ENCODE measurements at places on chromosomes 3 and 15. TPM values are rescaled to one million over a fixed set of nuclear protein-coding genes. Genes with fewer than 3 reads are reported as not detected.
A peak's percentile ranks its signal among the peaks of the same experiment; 100 is the strongest.

RFX7 gene
- 42.5 TPM for total RNA-seq

DNA sequence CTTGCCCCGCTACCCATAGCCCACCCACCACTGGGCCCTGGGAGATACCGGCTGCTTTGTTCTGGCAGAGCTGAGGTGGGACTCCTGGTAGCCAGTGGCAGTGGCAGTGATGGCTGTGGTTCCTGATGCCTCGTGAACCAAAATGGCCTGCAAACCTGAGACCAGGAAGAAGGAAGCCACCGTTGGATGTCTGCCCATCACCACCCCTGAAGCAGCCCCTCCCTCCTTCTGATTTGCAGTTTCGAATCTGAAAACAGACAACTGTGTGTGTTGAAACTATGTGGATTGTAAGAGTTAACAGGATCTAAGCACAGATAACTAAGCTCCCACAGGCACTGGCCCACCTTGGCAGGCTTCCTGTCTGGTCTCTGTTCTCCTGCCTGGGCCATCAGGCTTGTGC, 66.6 kb downstream of the NUP210 start:
- no peak for DNase-seq

- no peak for DNase-seq
These were observed 555.7 kb downstream of the MAGI1 start for GRCh38 chr3:65483011-65483410.

MLH1 gene
- total RNA-seq, result 64.8 TPM

GRCh38 chr3:113910966-113911365, 36.8 kb upstream of the ZDHHC23 start:
- DNase-seq, result no peak

CYP1A2 gene
- not detected for total RNA-seq

- DNase-seq, result no peak
These were observed 68.5 kb downstream of the PLCH1 start for GRCh38 chr3:155676252-155676981.

DNA sequence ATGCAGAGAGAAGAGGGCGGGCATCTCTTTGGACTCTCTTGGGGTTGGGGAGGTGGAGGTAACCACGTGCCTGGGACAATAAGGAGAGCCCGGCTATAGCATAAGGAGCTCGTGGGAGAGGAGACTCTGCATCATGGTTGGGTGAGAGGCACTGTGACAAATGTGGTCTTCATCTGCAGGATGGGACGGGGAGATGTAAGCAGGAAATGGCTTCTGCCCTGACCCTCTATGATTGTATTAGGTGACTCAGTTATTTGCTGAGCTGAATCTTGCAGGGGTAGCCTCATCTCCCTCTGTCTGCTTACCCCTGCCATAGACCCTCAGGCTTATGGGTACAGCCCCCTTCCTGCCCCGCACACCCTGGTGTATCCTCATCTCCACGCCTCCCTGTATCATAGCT, 48.7 kb downstream of the CORO2B start:
- no peak for DNase-seq

GRCh38 chr15:33234020-33234461, 39.5 kb upstream of the FMN1 start:
- peak; percentile 22 for DNase-seq

GRCh38 chr3:50221051-50221410, 15.0 kb upstream of the GNAI2 start:
- no peak for DNase-seq

DNA sequence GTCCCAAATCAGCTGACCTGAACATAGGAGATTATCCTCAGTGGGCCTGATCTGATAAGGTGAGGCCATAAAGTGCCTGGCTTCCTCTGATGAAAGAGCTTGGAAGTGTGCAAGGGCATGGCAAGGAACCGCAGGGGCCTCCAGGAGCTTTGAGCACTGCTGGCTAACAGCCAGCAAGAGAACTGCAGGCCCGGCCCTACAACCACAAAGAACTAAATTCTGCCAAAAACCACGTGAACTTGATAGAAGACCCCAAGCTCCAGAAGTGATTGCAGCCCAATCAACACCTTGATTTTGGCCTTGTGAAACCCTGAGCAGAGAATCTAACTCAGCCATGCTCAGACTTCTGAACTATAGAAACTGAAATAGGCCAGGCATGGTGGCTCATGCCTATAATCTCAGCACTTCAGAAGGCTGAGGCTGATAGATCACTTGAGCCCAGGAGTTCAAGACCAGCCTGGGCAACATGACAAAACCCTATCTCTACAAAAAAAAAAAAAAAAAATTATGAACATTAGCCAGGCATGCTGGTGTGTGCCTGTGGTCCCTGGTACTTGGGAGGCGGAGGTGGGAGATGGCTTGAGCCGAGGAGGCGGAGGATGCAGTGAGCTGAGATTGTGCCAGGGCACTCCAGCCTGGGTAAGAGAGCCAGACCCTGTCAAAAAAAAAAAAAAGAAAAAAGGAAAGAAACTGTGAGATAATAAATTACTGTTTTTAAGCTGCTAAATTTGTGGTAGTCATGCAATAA, 7.7 kb upstream of the DIS3L start:
- DNase-seq, result no peak

- no peak for DNase-seq
These were observed 102.7 kb downstream of the CDIN1 start for GRCh38 chr15:36682101-36682500.

- no peak for DNase-seq
These were observed 109.4 kb upstream of the SAMMSON start for GRCh38 chr3:69890084-69890483.

TLR9 gene
- total RNA-seq, result 0.55 TPM

DNA sequence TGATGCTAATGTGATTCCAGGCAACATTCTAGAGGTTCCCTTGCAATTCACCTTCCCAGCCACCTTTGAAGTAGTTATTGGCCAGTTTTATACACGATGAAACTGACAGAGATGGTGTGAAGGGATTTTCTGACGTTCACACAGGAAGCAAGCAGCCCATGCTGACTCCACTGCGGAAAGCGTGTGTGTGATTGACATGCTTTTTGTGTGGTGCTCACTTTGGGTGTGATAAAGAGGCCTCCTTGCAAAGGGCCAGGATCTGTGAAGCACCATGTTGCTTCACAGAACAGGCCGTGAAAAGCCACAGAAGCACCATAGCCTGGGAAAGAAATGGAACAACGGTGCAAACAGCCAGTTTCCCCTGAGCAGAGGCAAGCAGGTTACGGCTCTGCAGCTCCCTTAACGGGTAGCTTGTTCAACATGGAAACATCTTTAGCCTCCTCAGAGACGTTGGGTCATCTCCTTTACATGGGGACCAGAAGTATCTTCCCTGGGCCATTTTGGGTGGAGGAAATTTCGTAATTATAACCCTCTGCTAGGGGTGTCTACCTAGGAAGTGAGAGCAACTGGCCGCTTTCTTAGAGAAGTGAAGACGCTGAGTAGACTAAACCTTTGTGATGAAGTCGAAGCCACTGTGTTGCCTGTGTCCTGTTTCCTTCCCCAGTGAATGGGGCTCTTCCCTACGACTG, 108.5 kb downstream of the APBA2 start:
- no peak for DNase-seq

- DNase-seq, result peak; percentile 44
These were observed 90.8 kb downstream of the CRTC3 start for GRCh38 chr15:90620379-90621067.

DNA sequence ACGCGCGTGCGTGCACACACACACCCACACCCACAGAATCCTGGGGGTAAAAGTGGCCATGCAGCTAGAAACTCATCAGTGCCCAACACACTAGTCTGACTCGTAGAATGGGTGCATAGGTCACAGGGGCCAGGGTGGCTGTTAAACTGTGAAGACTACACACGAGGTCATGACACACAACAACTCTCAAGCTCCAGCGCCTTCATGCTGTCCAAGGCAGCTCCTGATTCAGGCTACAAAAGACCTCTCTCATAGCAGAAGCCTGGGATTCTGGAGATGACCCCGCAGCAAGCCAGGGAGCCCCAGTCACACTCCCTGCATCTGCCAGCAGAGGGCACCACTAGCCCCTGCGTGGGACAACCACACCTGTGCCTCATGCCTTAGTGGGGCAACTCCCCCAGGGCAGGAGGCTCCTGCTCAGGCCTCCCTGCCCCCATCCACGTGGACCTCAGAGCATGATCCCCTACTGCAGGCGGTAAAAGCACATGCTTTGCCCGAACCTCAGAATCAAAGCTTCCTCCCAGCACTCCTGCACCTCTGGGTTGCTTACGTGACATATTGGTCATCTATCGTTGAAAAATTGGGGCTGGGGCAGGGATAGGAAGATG, 93.1 kb downstream of the LRIG1 start:
- DNase-seq, result peak; percentile 75
